Upper lobe of left lung (tissue), 6 donors: ENCODE measurements at places on chromosomes 7 and 10.
A peak's percentile ranks its signal among the peaks of the same experiment; 100 is the strongest.

- DNase-seq: no peak
Observed at GRCh38 chr10:122170802-122171201, 100.3 kb upstream of the BTBD16 start.

DNA sequence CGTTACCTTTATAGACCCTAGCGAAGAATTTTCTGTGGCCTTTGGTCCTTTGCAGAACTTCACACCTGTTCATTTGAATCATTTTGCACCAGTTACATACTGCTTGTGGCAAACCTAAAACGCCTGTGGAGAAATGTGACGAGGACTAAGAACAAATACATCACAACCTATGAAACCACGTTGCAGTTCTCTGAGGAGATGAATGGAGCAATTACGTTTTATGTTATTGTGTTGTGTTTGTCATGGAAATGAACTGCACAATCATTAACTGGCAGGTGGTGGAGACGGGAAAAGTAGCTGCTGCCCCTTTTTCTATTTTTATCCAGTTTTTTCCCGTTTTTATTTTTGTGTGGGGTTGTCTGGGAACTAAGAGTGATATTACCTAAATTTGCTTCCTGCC, 505.5 kb downstream of the SDK1 start:
- no peak for DNase-seq

GRCh38 chr7:22633954-22634474, 93.0 kb upstream of the IL6 start:
- no peak for DNase-seq

DNA sequence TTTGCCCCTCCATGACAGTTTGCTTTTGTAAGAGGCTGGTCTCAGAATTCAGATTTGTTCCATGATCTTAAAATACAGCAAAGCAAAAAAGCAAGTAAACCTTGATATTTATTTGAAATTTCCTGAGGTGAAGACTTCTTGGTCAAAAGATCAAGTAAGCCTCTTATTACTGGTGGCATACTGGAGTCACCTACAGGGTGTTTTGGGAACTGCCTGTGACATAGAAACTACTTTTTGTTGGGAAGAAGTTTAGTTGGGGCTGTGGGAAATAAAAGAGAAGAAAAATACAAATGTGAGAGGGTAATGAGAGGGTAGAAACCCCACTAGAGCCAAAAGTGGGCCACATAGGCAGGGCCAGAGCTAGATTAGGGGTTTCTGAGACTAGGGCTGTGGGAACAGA, 217.9 kb downstream of the OTUD1 start:
- DNase-seq: no peak

GRCh38 chr7:24703296-24703695, 54.0 kb downstream of the GSDME start:
- DNase-seq: no peak

- DNase-seq: no peak
Observed at GRCh38 chr10:122363311-122363710, 11.2 kb upstream of the PLEKHA1 start.

GRCh38 chr10:10589540-10590303, 427.9 kb upstream of the CELF2 start:
- no peak for DNase-seq

GRCh38 chr7:116610721-116611120, 61.3 kb upstream of the MET start:
- no peak for DNase-seq

DNA sequence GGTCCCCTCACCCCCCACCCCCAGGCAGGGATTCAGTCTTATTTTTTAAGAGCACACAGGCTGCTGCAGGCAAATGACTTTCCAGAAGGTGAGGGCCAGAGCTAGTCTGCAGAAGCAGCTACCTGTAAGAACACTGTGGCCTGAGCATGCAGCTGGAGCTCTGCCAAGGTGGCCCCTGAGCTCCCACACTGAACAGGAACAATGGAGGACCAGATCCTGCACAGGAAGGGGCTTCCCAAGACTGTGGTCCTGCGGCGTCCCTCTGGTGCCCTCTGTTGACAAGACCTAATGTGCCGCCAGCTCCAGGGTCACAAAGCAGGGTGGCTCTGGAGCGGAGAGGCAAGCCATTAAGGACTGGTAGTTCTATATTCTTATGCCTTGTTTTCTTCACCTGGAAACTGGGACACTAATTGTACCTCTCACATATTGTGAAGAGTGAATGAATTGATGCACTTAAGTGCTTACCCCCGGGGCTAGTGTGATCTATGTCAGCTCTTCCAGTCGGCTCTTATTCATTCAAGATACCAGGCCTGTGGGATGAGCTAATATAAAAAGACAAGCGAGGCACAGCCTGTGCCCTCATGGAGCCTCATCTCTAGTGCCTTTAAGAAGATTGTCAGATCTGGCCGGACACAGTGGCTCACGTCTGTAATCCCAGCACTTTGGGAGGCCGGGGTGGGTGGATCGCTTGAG, 8.0 kb upstream of the BEND7 start:
- DNase-seq: peak; percentile 53

DNA sequence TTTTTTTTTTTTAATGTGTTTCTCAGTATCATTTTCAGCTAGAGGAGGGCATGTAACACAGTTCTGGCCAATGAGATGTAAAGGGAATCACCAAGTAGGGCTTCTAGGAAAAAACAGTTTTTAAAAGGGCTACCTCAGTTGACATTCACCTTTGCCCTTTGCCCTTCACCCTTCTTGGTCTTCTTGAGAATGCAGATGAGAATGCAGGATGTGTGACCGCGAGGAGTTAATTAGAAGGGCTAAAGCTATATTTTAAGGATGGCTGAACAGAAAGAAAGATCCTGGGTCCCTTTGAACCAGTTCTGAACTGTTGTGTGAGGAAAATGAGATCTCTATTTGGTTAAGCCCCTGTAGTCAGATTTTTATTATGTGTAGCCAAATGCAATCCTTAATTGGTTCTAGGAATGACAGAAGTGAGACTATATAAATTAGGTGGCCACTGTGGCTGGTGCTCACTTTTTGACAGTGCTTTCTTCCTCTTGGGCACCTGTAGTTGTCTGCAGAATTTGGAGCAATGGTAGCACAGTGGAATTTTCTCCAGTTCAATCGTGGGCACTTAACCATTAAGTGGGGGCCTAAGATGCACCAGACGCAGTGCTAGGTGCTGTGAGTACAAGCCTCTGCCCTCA, 21.1 kb upstream of the TOMM7 start:
- no peak for DNase-seq

DNA sequence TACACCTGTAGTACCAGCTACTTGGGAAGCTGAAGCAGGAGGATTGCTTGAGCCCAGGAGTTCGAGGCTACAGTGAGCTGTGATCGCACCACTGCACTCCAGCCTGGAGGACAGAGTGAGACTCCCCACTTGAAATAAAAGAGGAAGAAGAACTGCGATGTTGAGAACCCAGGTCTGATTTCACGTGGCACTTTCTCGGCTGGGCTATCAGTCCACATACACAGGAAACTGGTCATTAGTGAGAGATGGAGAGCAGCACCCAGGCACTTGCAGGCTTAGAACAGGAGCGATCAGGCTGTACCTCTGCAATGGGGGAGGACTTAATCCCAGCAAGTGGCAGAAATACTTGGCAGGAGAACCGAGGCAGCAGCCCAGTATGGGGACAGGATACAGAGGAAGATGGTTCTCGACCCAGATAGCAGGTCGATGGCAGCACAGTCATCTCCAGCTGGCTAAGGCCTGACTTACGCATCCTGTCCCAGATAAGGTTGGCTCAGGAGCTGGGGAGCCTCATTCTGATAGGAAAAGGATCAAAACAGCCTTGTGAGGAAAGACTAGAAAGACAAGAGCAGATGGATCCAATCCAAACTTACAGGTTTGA, 487.7 kb upstream of the AUTS2 start:
- DNase-seq: no peak

- DNase-seq: peak; percentile 77
Observed at GRCh38 chr10:132981173-132981555, 38.8 kb upstream of the CFAP46 start.

DNA sequence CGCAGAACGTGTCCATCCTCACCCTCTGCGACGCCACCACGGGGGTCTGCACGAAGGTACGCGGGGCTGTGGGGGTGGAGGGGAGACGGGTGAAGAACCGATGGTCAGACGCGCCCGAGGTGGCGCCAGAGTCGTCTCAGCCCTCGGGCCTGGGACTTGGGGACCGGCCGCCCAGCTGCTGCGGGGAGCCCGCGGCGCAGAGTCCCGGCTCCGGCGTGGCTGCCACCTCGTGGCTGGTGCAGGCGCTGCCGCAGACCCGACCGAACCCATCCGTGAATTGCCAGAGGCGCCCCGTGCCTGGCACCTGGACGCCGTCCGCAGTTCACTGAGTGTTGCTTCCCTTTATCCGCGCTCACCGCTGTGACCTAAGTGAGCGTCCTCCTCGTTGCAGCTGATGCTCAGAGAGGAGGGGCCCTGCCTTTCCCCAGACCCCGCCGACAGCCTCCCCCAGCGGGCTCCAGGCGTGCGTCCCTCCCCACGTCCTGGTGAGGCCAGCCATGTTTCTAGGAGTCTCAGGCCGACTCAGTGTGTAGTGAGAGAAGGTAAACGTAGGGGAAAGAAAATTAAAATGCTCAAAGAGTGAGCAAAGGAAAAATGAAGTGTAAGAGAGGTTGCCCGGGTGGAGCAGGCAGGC, 208.7 kb downstream of the PAXIP1 start:
- peak; percentile 86 for DNase-seq

DNA sequence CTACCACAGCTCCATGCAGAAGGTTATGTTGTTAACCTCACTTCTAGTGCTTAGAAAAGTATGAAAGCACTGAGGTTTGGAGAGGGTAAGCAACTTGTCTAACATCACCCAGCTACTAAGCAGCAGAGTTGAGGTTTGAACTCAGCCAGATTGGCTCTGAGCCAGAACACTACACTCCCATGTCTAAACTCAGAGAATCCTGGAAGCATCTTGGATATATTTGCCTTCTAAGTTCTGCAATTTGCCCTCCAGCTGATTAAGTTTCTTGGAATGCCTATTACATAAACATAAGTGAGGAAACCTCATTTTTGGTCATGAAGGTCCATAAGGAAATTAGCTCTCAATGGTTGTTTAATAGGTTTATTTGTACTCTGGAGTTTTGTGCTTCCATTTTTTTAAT, 78.1 kb upstream of the PHYHIPL start:
- no peak for DNase-seq

DNA sequence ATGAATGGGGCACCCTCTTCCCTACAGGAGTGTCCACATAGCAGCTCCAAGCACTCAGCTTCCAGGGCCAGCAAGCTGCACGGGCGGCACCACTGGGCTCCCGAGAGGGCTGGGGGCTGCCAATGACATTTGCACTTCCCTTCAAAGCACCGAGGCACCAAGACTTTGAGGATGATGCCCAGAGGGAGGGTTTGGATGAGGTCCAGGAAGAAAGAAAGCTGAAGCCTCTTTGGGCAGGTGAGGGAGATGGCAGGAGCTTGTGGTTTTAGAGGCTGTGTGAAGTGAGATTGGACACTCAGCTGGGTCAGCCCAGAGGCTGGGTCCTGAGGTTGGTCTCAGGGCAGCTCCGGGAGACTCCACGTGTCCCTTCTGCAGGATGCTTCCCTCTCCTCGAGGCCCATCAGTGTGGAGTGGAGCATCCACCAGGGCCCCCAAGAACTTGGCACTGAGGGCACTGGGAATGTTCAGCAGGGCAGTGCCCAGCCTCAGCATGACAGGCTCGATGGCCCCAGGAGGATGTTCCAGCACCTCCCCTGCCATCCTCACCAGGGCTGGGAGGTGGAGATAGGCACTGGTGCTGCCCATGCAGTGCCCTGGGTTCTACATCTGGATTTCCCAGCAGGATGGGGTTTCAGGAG, 54.9 kb upstream of the IGFBP3 start:
- peak; percentile 48 for DNase-seq

- DNase-seq: peak; percentile 40
Observed at GRCh38 chr10:49082766-49083165, 32.6 kb downstream of the VSTM4 start.

DNA sequence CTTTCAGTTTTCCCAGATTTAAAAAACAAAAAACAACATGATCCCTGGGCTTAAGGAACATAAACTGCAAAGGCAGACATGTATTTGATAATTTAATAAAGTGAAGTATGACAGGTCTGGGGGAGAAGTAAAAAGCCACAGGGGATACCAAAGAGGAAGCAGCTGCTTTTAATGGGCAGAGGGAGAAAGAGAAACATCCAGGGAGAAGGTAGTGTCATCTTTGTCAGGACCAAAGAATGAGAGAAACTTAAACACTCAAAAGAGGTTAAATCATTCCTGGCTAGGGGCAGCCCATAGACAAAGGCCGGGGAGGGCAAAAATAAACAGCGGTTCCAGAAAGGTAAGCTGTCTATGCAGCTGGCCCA, 94.5 kb downstream of the GRB10 start:
- no peak for DNase-seq

DNA sequence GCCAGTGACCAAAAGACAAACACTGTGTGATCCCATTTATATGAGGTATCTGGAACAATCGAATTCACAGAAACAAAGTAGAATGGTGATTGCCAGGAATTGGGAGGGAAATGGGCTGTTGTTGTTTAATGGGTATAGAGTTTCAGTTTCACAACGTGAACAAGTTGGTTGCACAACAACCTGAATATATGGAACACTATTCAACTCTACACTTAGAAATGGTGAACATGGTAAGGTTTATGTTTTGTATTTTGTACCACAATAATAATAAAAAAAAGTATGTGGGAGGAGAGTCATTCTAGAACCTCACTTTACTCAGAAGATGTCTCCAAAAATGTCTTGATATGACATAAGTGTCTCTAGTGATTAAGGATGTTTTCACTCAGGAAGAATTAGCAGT, 85.2 kb upstream of the SGCE start:
- DNase-seq: no peak

- DNase-seq: no peak
Observed at GRCh38 chr7:134366481-134366880, 49.8 kb upstream of the SLC35B4 start.

DNA sequence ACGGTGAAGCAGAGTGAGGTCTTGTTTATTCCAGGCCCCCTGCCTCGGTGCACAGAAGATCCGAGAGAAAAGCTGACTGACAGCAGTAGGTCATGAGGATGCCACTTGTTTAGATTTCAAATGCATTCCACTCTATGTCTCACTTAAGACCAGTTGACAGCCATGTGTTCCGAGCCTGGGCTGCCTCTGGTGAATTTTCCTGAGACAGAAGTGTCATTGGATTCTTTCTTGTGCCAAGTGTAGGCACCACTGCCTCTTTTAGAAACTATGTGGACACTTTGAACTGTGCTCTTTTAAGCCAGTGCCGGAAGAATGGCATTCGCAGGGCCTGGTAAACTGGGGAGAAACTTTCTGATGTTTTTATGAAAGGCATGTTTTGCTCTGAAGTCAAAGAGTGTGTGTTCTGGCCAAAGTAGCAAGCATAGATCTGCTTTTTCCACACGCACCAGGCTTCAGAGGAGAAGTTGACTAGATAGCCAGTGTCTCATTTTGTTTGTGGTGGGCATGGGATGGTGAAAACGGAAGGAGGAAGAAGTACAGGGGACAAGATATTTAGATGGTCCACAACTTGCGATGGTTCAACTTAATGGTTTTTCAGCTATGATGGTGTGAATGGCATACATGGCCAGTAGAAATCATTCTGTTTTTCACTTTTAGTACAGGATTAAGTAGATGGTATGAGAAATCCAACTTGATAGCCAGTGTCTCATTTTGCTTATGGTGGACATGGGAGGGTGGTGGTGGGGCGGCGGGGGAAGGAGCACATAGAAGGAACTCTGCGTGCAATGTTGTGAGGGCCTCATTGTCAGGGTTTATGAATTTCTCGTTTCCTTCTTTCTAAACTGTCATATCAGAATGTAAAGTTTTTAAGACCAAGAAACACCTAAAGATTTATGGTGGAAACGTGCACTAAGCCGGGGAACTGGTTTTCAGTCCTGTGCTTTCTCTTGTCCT, 41.5 kb downstream of the CYP17A1 start:
- DNase-seq: no peak

GRCh38 chr10:131843089-131843595, 57.7 kb upstream of the PPP2R2D start:
- DNase-seq: peak; percentile 19
